ENCODE measurements at places on chromosomes 3 and 15.

- DNase-seq: no peak
Measured at GRCh38 chr3:129597087-129597999, 9.1 kb downstream of the PLXND1 start.

GRCh38 chr15:39013262-39013661 lies 448.6 kb upstream of the RASGRP1 start:
- no peak for DNase-seq

- DNase-seq: no peak
Measured at GRCh38 chr15:77753281-77753873, 120.7 kb upstream of the LINGO1 start.

DNA sequence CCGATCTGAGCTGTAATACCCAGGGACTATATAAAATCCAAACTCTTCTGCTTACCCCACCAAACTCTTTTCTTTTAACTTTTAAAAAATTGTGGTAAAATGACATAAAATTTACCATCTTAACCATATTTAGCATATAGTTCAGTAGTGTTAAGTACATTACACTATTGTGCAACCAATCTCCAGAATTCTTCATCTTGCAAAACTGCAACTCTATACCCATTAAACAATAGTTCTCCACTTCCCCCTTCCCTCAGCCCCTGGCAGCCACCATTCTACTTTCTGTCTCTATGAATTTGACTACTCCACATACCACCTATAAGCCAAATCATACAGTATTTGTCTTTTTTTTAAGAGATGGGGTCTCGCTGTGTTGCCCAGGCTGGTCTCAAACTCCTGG lies 38.7 kb downstream of the SENP8 start:
- no peak for DNase-seq

DNA sequence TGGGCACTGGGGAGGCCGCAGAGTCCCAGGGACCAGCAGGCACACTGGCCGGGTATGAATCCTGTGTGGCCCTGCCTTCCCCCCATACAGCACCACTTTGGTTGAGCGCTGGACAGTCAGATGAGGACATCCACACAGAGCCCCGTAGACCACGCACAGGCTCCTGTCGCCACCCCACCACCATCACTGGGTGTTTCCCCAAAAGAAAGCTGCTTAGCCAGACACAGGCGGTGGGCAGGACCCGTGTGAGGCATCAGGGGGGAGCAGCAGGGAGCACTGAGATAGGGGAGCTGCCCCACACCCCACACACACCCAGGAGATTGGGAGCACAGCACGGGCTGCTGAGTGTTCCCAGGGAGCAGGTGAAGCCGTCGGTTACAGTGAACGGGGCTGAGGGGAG lies 42.4 kb upstream of the SLC41A3 start:
- no peak for DNase-seq

GRCh38 chr3:141960731-141961130 lies 84.3 kb downstream of the ATP1B3 start:
- DNase-seq: no peak

DNA sequence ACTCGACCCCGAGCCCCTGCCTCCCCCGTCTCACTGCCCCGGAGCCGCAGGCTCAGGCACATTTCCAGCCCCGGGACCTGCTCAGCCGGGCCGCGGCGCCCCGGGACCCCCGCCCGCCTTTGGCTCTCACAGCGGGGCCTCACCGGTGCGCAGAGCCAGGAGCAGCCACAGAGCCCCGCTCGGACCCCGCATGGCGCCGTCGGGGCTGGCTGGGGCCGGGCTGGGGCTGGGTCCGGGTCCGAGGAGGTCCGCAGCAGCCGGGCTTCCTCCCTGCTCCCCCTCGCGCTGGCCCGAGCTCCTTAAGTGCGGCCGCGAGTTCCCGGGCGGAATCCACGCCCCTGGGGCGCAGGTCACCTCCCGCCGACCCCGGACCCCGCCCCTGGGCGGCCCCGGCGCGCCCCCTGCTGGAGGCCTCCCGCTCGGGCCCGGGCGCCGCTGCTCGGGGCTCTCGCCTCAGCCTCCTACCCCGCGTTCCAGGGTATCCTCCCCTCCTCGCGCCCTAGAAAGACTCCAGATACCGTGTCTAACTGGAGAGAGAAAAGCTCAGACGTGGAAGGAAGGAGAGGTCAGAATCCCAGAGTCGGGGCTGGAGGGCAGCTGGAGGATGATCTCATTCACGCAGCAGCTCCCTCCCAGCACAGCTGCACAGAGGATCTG lies at the start of gene MELTF:
Gene MELTF (minus strand): TSS at position 307 of the 657 bp plus-strand sequence. CDS start 115 bp downstream, at position 192.
- DNase-seq: peak; percentile 98

DNA sequence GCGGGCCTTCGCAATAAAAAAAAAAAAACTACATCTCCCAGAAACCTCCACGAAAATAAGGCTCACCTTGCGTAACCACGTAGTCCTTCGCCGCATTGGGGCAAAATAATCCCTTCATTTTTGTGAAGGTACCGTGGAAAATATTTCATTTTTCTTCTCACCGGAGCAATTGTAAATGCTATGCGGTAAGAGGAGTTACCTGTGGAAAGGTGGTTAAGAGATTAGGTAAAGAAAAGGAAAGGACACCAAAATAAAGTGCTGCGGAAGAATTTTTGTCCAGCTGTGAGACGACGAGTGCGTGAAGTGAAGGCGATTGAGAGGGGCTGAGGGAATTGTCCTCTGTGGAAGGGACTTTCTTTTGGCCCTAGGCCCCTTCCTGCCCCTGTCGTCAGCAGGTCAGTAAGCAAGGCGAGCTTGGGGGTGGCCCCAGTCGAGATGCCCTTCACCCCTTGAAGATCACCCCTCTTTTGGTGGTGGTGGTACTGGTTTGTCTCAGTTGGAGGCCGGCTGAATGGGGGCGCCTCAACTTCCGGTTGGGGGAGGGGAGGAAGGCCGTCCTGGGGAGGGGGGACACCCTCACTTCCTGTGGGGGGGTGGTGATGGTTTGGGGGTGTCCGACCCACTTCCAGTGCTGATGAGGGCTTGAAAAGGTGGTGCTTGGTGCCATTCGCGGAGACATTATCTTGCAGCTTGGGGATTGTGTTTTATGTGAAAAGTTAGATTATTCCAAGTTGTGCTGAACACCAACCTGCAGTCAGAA lies at the start of gene HMG20A:
Gene HMG20A (plus strand): TSS at position 279 of the 760 bp plus-strand sequence. CDS start 37,520 bp downstream, outside the sequence.
- peak; percentile 21 for DNase-seq

DNA sequence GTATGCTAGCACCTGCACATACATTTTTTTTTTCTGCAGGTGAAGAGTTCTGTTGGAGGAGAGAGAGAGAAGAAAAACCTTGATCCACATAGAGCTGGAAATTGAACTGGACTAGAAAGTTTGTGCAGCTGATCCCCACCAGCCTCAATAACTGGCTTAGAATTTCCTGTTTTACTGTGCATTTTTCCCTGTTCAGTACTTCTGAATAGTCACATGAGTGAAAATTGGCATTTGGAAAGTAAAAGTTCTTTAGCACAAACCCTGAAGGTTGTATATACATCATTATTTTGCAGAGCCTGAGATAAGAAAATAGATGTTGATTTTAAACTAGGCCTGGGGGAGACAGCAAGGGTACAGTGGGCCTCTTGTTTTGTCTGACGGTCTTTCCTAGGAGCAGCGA lies 42.3 kb downstream of the GHSR start:
- no peak for DNase-seq

DNA sequence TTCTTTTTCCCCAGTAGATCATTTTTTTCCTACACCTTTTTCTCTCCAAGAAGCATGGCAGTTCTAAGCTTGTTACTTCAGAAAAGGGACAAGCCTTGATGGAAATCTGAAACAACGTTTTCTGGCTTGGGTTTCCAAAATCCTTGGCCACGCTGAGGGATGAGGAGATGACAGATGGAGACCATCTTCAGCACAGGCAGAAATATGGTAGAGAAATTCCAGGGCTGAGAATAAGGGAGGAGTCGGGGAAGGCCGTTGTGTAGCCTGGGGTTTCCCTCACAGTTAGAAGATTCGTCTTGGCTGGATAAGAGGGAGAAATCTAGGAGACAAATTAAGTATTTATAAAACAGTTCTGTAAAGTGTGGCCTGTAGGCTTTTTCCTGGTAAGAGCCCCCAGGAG lies 33.9 kb upstream of the STT3B start:
- no peak for DNase-seq

GRCh38 chr3:191282251-191283185 lies 46.7 kb upstream of the CCDC50 start:
- DNase-seq: no peak

DNA sequence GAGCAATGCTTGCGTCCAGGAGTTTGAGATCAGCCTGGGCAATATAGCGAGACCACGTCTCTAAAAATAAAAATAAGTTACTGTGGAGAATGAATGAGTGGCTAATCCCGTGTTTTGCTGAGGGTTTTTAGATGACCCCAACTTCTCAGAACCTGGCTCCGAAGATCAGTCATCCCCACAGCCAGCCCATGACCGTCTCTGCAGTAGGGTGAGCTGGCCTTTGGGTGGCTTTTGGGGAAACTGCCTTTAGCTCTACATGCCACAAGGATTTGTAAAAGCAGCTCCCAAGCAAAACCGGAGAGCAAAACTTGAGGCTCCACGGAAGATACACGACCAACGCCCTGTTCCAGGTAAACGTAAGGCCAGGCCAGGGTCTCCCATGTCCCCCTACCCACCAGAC lies 39.2 kb upstream of the TFRC start:
- DNase-seq: no peak

GRCh38 chr15:57950381-57950946 lies 115.0 kb downstream of the ALDH1A2 start:
- DNase-seq: no peak

- DNase-seq: no peak
Measured at GRCh38 chr3:150371741-150372254, 36.3 kb upstream of the TSC22D2 start.

DNA sequence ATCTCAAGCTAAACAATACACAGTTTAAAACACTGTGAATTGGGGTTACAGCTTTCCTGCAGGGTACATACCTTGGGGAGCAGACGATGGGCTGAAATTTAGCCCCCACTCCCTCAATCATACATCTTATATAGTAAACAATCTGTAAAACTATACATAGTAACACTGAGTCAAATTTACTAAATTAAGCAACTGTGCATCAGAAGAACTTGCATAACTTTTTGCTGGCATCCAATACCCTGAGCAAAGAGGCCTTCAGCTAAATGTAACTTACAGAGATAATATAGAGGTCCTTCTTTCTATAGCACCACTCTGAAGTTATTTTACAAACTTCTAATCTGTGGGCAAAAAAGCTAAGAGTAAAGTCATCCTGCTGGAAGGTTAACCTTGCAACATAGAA lies 603.6 kb upstream of the TGFBR2 start:
- no peak for DNase-seq

GRCh38 chr15:38793206-38793810 lies 228.7 kb upstream of the RASGRP1 start:
- no peak for DNase-seq

DNA sequence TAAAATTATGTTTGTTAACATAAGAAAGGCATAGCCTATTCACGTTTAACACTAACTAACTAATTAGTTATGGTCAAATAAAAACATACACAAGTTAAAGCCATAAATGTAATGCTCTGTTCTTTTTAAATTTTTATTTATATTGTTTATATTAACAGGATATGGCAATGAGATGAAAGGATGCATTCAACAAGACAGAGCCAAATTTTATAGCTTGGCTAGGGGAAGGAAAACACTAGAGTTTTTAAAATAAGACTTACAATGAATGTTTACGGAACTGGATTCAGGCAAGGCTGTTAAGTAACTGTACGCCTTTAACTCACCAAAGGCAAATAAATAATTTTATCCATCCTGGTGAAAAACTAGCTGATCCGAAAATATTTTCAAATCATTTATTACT lies 86.4 kb downstream of the ZPLD1 start:
- no peak for DNase-seq

DNA sequence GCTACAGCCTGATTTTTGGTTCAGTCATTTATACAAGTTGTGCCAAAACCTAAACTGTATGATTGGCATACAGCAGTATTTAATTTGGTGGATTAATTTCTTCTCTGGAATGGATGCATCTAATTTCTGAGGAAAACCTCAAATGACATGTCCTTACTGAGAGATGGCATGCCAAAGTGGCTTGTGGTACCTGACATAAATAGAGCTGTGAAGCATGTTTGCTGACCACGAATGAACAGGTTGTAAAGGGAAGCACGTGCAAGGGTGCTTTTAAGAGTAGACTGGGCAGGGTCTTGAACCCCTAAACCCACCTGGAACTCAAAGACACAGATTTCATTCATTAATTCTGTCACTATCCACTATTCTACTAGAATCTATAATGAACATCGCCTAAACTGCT lies 77.2 kb downstream of the TP63 start:
- DNase-seq: no peak

- no peak for DNase-seq
Measured at GRCh38 chr15:75215107-75216004, 13.7 kb downstream of the C15orf39 start.

Data from D721Med (cell line).